ENCODE measurements at places on chromosomes 3 and 15.
A peak's percentile ranks its signal among the peaks of the same experiment; 100 is the strongest.

- DNase-seq = no peak
Measured at GRCh38 chr3:107297597-107297996, 79.6 kb upstream of the CCDC54 start.

GRCh38 chr3:31402117-31402516 is 130.6 kb upstream of the STT3B start:
- DNase-seq = no peak

DNA sequence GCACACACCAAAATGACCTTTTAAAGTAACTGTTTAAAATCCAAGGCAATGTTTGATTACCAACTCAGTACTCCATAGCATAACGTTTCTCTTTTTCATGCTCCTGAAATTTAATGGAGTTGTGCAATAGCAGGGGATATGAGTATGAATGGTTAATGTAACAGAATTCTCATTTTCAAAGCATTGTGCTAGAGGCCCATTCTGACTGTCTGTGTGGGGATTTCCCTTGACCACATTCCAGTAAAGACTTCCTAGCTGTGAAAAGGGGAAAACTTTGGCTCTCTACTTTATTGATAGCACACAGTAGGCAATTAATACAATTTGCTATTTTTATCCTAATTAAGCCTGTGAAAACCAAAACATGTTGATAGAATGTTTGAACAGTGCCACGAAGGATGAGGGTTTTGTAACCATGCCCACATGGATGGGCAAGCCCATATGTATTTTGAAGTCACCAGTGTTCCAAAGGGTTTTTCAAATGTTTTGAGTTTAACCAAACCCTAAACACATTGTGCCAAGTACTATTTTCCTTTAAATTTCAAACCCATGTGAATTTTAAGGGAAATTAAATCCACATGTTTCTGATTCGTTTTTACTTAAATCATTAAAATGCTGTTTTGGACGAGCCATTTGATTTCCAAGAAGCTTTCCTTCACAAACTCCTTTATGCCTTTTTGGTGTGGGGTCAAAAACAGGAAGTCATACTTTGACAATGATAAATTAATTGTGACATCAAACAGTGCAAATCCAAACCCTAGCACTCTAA is 261.2 kb downstream of the SHOX2 start:
- DNase-seq = no peak

DNA sequence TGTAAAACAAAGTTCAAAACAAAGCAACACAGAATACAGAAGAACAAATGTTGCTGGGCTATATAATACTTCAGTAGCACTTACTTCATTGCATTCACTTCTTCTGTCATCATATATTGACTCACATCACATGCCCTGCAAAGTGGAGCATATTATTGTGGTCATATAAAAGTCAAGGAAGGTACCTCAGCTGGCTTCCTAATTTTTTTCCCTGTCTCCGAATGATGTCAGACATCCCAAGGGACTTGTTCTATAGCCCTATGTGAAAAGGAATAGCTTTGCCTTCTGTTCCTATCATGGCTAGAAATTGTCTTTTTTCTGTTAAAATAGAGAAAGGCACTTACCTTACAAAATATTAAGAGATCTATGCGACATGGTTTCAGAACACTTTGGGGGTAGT is 109.4 kb downstream of the LRTM1 start:
- no peak for DNase-seq

GRCh38 chr3:185715091-185715490 is 109.8 kb downstream of the IGF2BP2 start:
- DNase-seq = no peak

GRCh38 chr15:38864122-38864521 is 299.5 kb upstream of the RASGRP1 start:
- no peak for DNase-seq

DNA sequence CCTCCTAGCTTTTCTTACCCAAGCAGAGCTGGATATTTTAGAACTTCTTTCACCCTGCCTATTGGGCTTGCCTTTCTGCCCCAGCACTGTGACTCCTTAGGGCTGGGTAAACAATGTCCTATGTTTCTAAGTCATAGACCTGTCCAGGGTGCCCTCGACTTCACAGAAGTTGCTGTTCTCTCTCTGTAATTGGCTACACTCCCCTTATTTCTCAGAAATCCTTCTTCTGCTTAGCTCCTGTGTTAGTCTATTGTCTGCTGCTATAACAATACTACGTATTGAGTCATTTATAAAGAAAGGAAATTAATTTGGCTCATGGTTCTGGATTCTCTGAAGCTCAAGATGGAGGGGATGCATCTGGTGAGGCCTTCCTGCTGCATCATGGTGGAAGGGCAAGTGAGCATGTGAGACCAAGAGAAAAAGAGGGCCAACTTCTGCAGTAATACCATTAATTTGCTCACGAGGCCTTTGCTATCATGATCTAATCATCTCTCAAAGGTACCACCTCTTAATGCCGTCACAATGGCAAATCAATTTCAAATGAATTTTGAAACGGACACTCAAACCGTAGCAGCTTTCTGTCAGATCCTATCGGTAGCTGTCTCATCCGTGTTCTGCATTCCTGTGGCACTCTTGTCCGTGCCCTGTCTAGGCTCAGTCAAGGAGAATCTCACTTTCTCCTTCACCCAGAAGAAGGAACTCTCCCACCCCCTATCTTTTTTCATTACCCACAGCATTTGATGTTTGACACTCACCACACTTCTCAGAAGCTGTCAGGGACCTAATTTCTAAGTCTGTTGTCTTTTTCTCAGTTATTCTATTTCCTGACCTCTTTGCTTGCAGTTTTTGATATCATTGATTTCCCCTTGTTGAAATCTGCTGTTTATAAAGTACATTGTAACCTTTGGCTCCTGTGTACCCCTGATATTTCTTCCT is 22.3 kb upstream of the GPR171 start:
- DNase-seq = no peak

GRCh38 chr3:58093574-58094195 is 85.5 kb downstream of the FLNB start:
- DNase-seq = no peak

DNA sequence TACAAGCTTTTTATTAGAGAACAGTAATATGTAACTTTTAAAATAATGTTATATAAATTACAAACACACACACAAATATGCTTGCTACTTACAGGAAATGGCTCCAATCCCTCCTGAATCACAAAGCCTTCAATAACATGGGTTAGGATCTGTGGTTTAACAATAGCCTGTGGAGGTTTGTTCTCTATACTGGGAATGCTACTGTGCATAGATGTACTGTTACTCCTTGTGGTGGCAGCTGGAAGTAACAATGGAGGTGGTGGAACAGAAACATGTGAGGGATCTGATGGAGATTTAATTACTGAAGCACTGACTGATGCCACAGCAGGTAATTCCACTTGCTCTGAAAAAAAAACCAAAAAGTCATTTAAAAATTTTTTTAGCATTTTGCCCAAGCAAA is 64.4 kb downstream of the PHC3 start:
- no peak for DNase-seq

DNA sequence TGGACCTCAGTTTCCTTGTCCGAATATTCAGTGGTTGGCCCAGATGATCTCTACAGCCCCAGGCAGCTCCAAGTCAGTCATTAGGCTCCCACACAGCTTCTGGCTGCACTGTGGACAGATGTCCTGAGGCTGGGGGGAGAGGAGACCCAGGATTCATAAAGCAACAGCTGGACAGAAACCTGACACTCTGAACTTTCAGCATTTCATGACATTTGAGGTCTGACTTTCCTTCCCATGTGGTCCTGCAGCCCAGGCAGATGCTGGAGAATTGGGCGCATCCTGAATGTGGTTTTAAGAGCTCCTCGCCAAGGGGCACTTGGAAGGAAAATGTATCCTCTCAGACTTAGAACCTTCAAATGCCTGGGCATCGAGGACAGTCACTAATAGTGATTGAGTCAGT is 307.6 kb upstream of the LRRFIP2 start:
- DNase-seq = no peak

- DNase-seq = no peak
Measured at GRCh38 chr3:7682822-7683229, 818.8 kb upstream of the LMCD1 start.

- DNase-seq = no peak
Measured at GRCh38 chr3:45544717-45545296, 49.7 kb upstream of the LIMD1 start.

DNA sequence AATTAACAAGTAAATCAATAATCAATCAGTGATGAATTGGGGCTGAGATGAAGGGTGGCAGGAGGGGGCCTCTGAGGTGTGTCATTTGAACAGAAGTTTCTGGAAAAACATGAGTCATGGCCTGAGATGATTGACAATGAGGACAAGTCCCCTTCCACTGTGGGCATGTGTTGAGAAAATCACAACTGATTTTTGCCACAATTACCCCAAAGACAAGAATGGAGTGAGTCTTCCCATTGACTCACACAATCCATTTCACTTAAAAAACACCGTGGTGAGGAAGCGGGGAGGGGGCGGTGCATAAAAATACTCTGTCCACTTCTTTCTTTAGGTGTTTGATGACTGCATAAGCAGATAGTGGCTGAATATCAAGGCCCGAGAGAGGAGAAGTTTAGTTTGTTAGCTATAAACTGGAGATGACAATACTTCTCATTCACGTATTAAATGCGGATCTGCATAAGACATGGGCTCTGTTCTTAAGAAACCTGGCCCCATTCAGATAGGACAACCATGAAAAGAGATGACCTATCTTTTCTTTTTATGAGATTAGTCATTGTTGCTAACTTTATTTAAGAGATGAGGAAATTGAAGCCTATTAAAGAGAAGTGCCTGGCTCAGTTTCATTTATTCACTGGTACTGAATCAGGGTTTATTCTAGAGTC is 34.7 kb downstream of the SHC4 start:
- DNase-seq = peak; percentile 53

DNA sequence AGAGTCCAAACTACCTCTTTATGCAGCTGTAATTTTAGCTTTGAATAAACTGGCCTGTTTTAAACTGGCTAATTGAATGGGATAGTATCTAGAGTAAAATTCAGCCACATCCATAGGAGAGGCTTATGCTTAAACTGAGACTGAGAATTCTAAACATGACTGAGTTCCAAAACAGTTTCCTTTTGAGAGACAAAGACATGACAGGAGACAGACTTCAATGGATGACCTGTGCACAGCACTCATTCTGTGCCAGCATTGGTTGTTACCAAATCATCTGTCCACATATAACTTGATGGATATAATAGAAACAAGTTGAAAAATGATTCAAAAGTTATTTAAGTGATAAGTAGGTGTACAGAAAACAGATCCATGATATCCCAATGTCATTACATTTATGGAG is 20.9 kb downstream of the IL12A start:
- DNase-seq = no peak

GRCh38 chr3:151346292-151346691 is 16.9 kb upstream of the P2RY13 start:
- DNase-seq = no peak

DNA sequence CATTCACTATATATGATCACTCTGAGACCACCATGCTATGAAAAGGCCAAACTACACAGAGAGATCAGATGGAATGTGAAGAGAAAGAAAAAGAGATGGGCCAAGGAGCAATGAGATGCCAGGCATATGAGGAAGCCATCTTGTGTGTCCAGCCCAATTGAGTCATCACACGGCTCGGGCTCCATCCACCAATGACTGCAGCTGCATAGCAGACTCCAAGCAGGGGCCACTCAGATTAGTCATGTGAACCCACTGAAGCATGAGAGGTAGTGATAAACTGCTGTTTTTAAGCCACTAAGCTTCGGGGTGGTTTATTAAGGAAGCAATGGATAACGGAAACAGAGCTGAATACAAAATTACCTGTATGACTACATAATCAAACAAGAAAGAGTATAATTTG is 185.9 kb downstream of the SUCLG2 start:
- DNase-seq = no peak

DNA sequence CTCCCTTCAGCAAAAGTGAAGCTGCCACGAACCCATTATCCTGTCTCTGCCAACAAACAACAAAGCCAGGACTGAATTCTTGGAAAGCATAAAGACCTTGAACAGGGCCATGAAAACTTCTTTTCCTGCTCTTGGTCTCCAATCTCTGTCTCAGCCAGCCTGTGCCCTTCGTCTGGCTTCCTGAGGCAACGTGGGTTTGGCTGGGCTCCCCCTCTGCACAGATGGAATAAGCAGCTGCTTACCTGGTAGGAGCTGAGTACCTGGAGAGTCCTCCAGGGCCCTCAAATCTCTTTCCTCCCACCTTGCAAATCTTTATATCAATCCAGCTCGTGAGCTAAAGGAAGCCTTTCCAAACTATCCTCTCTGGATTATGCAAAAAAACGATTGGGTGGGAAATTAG is 97.6 kb upstream of the PSMD6 start:
- DNase-seq = no peak

DNA sequence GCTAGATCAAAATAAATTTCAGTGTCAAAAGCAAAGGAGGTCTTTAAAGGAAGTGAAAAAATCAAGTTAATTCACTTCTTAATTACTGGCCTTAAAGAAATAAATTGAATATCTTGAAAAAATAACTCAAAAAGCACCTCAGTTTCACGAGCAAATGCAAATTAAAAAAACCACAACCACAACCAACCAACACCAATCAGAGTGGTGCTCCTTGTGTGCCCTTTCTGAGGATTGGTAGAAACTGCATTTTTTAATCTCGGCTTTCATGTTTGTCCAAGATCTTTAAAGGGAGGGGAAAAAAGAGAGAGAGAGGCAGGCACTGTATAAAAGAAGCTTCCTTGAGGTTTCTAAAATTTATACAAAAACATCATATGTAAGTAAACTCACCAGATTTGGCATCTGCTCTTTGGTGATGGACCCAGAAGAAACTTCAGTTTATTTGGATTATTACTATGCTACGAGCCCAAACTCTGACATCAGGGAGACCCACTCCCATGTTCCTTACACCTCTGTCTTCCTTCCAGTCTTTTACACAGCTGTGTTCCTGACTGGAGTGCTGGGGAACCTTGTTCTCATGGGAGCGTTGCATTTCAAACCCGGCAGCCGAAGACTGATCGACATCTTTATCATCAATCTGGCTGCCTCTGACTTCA is at the start of gene GPR15:
GPR15 (plus strand) TSS at position 357 of the 653 bp plus-strand sequence; CDS start at position 413, 56 bp downstream.
- DNase-seq = no peak

DNA sequence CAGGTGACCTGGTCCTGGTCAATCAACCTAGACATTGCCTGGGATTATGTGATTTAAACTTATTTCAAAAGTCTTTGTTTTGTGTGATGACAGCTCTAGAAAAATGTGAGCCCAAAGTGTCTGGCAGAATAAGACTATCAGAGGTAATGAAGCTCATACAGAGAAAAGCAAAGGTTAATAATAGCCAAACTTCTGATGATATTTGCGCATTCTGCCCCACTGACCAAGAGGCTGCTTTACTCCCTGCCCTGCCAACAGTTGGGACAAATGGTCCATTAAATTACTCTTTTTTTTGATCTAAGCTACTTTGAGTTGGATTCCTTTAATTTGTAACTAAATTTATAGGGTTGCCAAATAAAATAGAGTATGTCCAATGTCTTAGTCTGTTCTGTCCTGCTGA is 911.2 kb downstream of the MCTP2 start:
- DNase-seq = no peak

Measured in activated T-cell treated with anti-CD3 and anti-CD28 coated beads, Interleukin-2, amount 50 U/mL, for 72 hours (primary cell).